ENCODE measurements at places on chromosomes 1 and 21.

DNA sequence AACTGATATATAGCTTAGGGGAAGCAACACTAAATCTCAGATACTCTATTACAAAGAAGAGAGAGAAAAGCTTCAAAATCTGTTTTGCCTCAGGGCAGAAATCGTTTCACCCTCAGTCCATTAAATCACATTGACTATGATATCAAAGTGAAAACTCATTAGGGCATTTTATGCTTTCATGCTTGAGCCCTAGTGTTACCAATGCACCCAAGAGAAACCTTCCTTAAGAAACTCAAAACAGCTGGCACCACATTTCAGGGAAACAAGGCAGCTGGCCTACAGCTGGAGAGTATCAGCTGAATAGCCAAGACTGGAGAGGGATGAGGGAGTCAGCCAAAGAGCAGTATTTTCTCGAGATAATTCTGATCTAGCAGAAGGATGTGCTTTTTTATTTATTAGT, 14.9 kb downstream of the COLGALT2 start:
- no peak for DNase-seq

- DNase-seq = no peak
Measured at GRCh38 chr1:209387969-209388329, 195.6 kb upstream of the CAMK1G start.

GRCh38 chr1:18739408-18739807, 108.8 kb downstream of the PAX7 start:
- no peak for DNase-seq

- DNase-seq = no peak
Measured at GRCh38 chr1:183887826-183888819, 83.2 kb downstream of the RGL1 start.

DNA sequence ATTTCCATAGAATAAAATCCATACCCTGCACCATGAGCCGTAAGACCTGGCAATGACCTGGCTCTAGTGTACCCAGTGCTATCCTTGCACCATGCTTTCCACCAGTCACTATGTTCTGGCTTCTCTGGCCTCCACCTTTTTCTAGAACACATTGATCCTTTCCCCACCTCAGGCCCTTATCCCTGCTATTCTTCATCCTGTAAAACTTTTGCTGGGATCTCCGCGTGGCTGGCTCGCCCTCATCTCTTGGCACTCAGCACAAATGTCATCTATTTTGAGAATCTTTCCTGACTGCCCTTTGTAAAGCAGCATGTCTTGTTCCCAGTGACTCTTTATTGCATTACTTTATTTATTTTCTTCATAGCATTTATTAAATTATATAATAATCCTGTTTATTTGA, 169.8 kb upstream of the B3GALT2 start:
- no peak for DNase-seq

- DNase-seq = no peak
Measured at GRCh38 chr1:154831462-154831861, 38.6 kb downstream of the KCNN3 start.

GRCh38 chr1:199821029-199821779, 206.3 kb upstream of the NR5A2 start:
- no peak for DNase-seq

All from stimulated activated CD4-positive, alpha-beta T cell treated with anti-CD3 and anti-CD28 coated beads, Interleukin-15, amount 100 ng/mL, for 24 hours (primary cell).